CD4-positive, alpha-beta T cell (primary cell): ENCODE measurements at places on chromosomes 2 and 18. TPM values are rescaled to one million over a fixed set of nuclear protein-coding genes. Genes with fewer than 3 reads are reported as not detected.

- DNase-seq: no peak
Measured at GRCh38 chr2:148540022-148540421, 104.5 kb upstream of the EPC2 start.

- DNase-seq: no peak
Measured at GRCh38 chr18:32771871-32772580, 797 bp downstream of the KLHL14 start.

GRCh38 chr2:122980671-122981070 is 1044.4 kb upstream of the CNTNAP5 start:
- DNase-seq: no peak

DNA sequence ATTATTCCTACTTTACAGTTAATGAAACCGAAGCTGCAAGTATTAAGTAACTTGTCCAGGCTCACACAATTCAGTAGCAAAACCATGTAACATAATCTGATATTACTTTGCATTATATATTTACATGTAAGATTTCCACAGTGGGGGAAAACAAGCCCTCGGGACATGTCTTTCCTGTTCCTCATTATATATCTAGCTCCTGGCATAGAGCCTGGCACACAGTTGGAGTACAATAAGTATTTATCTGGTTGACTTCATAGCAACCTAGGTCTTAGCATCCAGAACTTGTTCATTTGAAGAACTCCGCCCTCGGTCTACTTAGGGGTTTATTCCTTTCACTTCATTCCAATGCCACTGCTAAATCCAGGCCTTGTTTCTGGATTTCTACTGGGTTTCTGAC is 1.6 kb upstream of the RBM45 start:
- no peak for DNase-seq

The DAPL1 gene
- total RNA-seq: not detected
